ENCODE measurements at places on chromosomes 5 and 9. TPM values are rescaled to one million over a fixed set of nuclear protein-coding genes. Genes with fewer than 3 reads are reported as not detected.
A peak's percentile ranks its signal among the peaks of the same experiment; 100 is the strongest.

DNA sequence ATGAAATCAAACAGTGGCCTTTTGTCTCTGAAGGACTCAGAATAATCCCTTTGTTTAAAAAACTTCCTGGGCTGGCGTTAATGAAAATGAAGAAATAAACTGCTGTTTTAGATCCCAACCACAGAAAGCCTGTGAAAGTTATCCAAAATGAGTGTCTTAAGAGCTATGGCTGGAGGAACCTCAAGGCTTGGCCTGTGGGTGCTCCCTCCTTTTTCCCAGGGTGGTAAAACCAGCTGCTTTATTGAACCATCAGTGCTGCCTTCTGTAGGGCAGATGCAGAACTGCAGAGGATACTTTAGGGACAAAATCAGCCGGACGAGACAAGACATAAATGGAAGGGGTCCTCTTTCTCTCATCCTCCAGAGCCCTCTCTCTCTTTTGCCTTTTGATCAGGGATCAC is 100.9 kb downstream of the SMARCA2 start:
- peak; percentile 16 for DNase-seq

- DNase-seq = no peak
These were observed 25.6 kb downstream of the PDZD2 start for GRCh38 chr5:31664566-31664965.

- DNase-seq = no peak
These were observed 615.1 kb upstream of the SGCD start for GRCh38 chr5:155711882-155712281.

DNA sequence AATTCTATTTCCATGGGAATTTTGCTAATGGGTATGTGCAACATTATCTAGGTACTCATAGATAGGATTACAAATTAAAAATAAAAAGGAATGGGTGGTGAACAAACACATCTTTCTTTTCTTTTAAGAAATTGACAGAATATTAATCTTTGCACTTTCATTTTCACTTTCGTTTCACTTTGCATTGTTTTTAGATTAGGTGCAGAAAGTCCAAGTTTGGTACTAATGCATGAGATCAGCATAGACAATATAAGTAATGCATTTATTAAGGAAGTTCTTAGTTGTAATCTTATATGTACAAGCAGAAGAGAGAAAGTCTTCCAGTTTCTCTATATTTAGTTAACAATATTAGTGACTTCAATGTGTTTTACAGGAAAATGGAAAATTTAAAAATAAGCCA is 196.5 kb downstream of the COMMD10 start:
- DNase-seq = no peak

ZNF484 gene
- total RNA-seq = 5.8 TPM

- no peak for DNase-seq
These were observed 5.4 kb downstream of the RAD17 start for GRCh38 chr5:69374911-69375446.

DNA sequence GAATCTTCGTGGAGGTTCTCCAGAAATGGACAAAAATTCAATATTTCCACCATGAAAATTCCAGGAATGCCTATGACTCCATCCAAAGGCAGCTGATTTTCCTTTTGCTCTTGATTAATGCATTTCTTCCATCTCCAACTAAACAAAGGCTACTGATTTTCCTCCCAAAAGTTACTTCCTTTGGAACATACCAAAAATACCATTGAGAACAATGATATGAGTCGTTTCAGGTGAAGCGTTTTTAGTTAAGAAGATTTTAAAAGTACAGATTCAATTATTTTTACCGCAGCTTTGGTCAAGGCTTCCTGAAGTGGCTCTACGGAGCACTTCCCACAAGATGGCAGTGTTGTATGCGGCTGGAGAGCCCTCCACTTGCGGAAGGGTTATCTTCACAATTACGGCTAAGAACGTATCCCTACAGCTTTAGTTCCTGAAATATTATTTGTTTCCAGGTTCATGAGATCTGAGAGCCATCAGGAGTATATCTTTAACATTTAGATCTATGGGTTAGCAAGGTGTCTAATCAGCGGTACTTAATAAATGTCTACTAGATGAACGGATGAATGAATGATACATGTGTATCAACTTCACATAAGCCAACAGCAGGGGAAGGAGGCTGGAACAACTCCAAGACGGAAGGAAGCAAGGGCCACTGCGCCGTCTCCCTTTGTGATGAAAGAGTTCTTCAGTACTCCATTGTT is 35.9 kb upstream of the ARSB start:
- peak; percentile 71 for DNase-seq

IL13 gene
- total RNA-seq = 0.24 TPM

DNA sequence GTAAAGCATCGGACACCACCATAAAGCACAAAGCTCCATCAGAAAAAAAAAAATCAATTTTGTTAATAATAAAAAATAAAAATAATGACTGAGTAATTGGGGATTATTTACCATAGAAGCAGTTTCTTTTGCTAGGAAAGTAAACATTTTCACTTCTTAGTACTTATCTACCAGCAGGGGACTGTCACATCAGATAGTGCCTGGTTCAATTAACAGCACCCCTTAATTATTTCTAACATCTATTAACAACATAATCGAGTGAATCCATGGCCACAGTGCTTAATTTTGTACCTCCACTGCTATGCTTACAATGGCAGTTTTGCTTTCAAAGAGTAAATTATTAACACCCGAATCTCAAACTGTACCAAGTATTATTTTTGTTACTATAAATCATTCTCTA is 221.7 kb downstream of the SMARCA2 start:
- no peak for DNase-seq

Measured in activated naive CD4-positive, alpha-beta T cell treated with anti-CD3 and anti-CD28 coated beads for 36 hours (primary cell).